ENCODE measurements at places on chromosomes 7 and 10. TPM values are rescaled to one million over a fixed set of nuclear protein-coding genes. Genes with fewer than 3 reads are reported as not detected.

METTL27 gene
- 0.26 TPM for total RNA-seq

MYOZ1 gene
- total RNA-seq = not detected

EBF3 gene
- 0.26 TPM for total RNA-seq

GSAP gene
- 10.3 TPM for total RNA-seq

Data from bronchial epithelial cell (primary cell).